Smooth muscle cell of the umbilical artery (primary cell): ENCODE measurements at places on chromosomes 6 and 20. TPM values are rescaled to one million over a fixed set of nuclear protein-coding genes. Genes with fewer than 3 reads are reported as not detected.

MYLIP gene
- total RNA-seq, result 5.6 and 6.8 TPM in 2 replicates

SGK2 gene
- under 0.01 and 0.74 TPM in 2 replicates for total RNA-seq

ARID1B gene
- total RNA-seq, result 35.0 and 56.1 TPM in 2 replicates

KIAA1755 gene
- total RNA-seq, result 0.65 and 1.5 TPM in 2 replicates

CLPSL2 gene
- not detected in 2 replicates for total RNA-seq

CRISP2 gene
- total RNA-seq, result not detected in 2 replicates

TNF gene
- total RNA-seq, result under 0.01 TPM in 1 of 2 replicates, not detected in the other

THEMIS gene
- 0.05 TPM in 1 of 2 replicates, not detected in the other for total RNA-seq

ESR1 gene
- under 0.01 and 0.05 TPM in 2 replicates for total RNA-seq

DNAJC5 gene
- total RNA-seq, result 79.7 and 83.4 TPM in 2 replicates

NR2E1 gene
- total RNA-seq, result not detected in 2 replicates

HAO1 gene
- not detected in 2 replicates for total RNA-seq

TBX18 gene
- 3.6 and 14.5 TPM in 2 replicates for total RNA-seq

CCN6 gene
- total RNA-seq, result not detected in 2 replicates

SMLR1 gene
- not detected in 2 replicates for total RNA-seq

SCRT2 gene
- not detected in 2 replicates for total RNA-seq

ILRUN gene
- 44.1 and 49.3 TPM in 2 replicates for total RNA-seq

WASF1 gene
- total RNA-seq, result 6.2 and 14.2 TPM in 2 replicates

TREML4 gene
- not detected in 2 replicates for total RNA-seq

TNFRSF6B gene
- 16.3 and 95.5 TPM in 2 replicates for total RNA-seq

KIZ gene
- 13.7 and 20.5 TPM in 2 replicates for total RNA-seq

SLC12A5 gene
- 0.30 and 1.3 TPM in 2 replicates for total RNA-seq

BACH2 gene
- total RNA-seq, result 0.74 and 1.5 TPM in 2 replicates

TINAG gene
- total RNA-seq, result not detected in 2 replicates

IYD gene
- not detected in 2 replicates for total RNA-seq

TFAP2C gene
- not detected in 2 replicates for total RNA-seq

SLC44A4 gene
- 0.05 and 0.30 TPM in 2 replicates for total RNA-seq

CRNKL1 gene
- 30.0 and 32.8 TPM in 2 replicates for total RNA-seq

FAM184A gene
- total RNA-seq, result 0.18 and 0.89 TPM in 2 replicates
